ENCODE measurements at places on chromosomes 3 and 15.

DNA sequence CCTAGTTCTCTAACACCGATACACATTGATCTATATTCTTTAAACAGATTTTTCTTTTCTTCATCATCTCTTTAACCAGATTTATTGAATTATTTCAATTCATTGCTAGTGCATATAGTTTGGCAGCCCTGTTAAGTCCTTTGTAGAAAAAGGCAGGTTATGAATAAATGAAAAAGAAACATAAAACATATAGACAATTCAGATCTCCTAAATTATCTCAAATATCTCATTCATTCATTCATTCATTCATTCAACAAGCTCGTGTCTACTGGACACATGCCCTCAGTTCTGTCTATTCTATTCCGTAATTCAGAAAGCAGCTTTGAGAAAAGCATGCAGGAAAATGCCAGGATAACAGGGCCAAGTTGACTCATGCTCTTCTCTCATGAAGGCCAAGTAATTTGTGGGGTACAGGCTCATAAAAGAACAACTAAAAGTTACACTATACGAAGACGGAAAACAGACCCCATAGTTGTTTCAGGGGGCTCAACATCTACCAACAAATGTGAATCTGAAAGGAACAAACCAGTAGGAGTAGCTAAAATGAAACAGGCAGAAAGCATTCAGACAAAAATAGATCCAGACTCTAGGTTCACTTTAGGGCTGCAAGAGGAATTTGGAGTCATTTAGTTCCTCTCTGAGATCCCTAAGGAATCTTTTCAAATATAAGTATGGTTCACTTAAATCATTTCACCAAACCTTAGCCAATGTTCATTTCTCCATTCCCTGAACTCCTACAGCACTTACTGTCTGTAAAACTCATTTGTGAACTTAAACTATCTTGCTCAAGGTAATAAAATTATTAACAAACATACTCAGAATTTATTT, 7.5 kb downstream of the ZNF148 start:
- DNase-seq = no peak

DNA sequence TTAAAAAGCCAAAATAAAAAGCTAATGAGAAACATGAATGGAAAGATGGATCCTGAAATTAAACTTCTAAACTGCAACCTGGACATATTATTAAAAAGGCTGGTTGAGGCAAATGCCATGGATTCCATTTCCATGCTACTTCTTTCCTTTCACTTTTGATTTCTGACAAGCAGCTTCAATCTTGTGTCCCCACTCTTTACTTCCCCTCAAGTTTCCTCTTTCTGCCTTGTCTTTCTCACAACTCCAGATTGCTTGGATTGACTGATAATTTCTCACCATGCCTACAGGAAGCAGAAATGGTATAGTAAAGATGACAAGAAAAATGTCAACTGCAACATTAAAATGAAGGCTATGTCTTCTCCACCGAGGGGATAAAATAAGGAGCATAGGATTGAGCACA, 1136.7 kb downstream of the TUSC7 start:
- no peak for DNase-seq

- DNase-seq = no peak
Measured at GRCh38 chr15:83092309-83092976, 15.0 kb upstream of the TM6SF1 start.

DNA sequence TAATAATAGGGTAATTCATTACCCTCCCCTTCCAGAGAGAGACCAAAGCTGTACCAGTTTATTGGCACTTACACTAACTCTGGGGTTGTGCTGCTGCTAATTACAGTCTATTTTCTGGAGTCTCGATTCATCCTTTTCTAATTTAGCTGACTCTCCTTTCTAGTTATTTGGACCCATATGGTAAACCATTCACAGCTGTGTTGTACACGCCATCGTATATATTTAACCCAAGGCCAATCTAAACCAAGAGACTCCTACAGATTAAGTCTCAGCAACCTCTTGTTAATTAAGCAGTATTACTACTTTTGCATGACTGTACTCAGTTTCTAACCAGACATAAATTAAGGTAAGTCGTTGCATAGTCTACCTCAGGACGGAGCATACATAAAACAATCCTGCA, 22.5 kb downstream of the ANXA2 start:
- DNase-seq = no peak

DNA sequence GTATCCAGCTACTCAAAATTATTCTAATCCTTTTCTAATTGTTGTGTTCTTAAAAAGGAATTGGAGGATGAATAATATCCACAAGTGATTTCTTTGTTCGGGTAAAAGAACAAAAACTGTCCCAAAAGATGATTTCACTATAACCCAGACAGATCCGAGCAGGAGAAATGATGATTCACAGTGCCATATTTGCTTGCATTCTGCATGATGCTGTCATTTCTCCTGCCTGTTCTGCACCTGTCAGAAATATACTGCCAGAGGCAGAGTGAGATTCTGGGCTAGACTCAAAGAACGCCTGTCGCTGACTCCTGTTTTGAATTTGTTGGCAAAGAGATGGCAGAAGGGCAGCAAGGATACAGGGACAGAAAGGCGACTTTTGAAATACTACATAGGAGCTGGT, 34.7 kb upstream of the SLC24A5 start:
- DNase-seq = no peak

GRCh38 chr3:160719710-160720109, 36.3 kb upstream of the PPM1L start:
- DNase-seq = no peak

DNA sequence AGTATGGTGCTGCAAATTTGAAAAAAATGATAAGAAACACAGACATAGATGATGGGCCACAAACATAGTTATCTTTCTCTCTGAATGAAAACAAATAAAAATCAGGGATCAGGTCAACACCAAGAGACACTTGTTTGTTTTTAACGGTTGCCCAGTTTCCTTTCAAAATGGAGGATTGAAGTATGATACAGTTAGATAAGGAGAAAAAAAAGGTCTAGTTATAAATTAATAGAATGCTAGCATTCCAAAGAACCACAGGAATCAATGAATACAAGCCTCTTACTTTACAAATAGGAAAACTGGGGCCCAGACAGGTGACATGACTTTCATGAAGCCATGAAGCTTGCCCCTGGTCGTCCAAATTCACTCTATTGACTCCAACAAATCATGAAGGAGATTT, 305.1 kb downstream of the ZNF621 start:
- DNase-seq = no peak

DNA sequence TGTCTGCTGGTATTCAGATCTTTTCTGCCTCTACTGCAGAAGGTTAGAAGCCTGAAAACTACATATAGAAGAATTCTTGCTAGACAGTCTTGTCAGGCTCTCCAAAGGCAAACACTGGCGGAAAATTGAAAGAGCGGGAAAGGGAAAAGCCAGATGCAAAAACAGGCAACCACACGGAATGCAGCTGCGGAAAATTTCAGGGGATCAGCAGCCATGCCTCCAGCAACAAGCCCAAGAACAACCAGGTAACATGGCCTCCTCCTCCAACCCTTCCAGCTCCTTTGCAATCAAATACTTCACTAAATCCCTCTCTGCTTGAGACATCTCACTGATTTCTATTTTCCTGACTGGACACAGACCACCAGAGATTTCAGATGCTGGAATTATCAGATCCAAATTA, 9.6 kb downstream of the UBP1 start:
- no peak for DNase-seq

Data from activated T-cell treated with anti-CD3 and anti-CD28 coated beads, Interleukin-2, amount 50 U/mL, for 4 hours (primary cell).